LHCN-M2 (cell line): ENCODE measurements at places on chromosomes 16 and 17. TPM values are rescaled to one million over a fixed set of nuclear protein-coding genes. Genes with fewer than 3 reads are reported as not detected.

- DNase-seq: peak; percentile 65
These were observed 39.7 kb downstream of the VPS35L start for GRCh38 chr16:19595043-19595767.

DNA sequence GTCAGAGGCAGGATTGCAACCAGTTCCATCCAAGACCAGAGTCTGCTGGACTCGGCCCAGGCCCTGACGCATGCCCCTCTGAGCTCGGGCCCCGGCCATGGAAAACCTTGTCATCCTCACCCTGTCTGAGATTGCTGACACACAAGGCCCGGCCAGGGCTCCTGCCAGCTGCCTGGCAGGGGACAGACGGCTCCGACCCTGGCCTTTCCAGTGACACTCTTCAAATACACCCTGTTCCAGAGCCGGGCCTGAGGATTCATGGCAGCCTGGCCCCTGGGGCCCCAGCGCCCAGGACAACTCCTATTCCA, 3.2 kb upstream of the PABPN1L start:
- DNase-seq: no peak

- DNase-seq: no peak
These were observed 160.3 kb downstream of the NTN1 start for GRCh38 chr17:9181640-9182039.

DNA sequence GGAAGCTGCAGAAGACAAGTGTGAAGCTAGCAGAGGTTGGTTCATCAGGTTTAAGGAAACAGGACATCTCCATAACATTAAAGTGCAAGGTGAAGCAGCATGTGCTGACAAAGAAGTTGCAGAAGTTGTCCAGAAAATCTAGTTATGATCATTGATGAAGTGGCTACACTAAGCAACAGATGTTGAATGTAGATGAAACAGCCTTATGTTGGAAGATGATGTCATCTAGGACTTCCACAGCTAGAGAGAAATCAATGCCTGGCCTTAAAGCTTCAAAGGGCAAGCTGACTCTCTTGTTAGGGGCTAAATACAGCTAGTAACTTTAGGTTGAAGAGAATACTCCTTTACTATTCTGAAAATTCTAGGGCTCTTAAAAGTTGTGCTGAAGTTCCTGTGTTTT, 340.2 kb upstream of the SOX9 start:
- no peak for DNase-seq

The IGF2BP1 gene
- total RNA-seq: 5.6 and 6.4 TPM in 2 replicates
